ENCODE measurements at places on chromosomes 1 and 21.

DNA sequence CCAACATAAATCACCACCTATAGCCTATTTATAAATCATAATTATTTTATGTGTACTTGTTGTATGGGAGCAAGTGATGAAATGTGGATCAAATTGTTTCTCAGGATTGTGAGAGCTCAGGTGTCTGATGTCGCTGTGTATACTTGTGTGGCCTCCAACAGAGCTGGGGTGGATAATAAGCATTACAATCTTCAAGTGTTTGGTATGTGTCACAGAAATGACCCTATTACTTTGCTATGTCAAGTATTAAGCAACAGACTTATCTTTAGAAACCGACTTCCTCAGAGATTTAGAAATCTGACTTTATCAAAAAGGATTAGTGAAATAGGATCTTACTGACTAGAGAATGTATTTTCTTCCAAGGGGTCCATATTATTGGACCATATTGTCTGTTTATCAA lies 280.9 kb downstream of the TPR start:
- DNase-seq = no peak

DNA sequence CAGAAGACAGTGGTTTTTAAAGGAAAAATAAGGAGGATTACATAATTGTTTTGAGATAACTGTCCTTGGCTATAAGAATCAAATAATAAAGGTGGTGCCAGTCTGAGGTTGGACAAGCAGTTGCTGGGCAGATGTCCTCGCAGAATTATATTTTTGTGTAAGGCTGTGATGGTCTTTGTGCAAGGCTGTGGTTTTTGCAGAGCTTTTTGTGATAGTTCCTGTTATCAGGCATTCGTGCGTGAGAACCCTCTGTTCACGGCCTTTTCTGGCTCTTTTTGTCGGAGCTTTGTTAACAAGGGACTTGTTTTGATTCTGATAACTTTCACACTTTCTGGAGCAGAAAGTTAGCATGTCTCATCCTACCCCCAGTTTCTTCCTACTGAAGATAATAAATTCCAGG lies 33.4 kb downstream of the SH3BP5L start:
- no peak for DNase-seq

DNA sequence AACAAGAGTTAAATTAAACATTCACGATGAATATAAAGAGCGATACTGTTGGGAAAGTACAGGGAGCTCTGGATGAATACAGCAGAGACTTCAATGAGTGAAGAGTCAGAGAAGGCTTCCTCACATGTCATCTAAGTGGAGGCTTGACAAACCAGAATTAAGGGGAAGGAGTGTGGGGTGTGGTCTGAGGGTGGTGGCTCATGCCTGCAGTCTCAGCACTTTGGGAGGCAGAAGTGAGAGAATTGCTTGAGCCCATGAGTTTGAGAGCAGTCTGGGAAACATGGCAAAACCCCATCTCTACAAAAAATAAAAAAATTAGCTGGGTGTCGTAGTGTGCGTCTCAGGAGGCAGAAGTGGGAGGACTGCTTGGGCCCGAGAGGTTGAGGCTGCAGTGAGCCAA lies 8.7 kb downstream of the SDHB start:
- no peak for DNase-seq

- peak; percentile 34 for DNase-seq
These were observed at the start of gene ETNK2 for GRCh38 chr1:204151552-204152309. ETNK2 (minus strand) TSS chr1:204152044; CDS start chr1:204151852, 192 bp downstream.

GRCh38 chr1:155598842-155599331 lies 11.1 kb upstream of the MSTO1 start:
- DNase-seq = no peak

DNA sequence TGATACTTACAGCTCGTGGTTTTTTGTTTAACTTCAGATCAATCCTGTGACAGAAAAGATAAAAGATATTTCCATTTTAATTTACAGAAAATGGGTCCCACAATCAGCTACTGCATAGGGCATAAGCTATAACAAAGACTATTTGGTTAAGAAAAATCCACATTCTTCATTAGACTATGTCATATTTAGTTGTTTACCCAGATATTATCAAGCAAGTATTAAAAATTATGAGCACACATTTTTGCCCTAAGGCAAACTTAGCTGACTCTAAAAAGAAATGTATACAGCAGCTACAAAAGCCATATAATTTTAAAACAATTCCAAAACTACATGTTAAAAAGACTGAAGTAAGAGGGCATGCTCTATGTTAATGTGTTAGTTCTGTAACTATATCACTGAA lies 18.7 kb downstream of the MEAF6 start:
- no peak for DNase-seq

DNA sequence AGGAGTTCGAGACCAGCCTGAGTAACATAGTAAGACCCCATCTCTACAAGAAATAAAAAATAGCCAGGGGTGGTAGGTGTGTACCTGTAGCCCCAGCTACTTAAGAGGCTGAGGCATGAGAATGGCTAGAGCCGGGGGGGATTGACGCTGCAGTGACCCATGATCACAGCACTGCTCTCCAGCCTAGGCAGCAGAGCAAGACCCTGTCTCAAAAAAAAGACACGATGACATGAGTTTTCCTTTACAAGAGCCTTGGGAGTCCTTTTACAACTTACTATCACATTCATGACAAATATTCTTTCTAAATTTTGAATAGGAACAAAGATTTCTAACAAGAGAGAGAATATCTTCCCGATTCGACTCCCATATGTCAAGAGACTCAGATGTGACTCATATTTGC lies 3.3 kb upstream of the BRWD1 start:
- DNase-seq = no peak

- no peak for DNase-seq
These were observed 88.7 kb downstream of the CD247 start for GRCh38 chr1:167429612-167430011.

GRCh38 chr1:215568299-215568692 lies 1.2 kb downstream of the KCTD3 start:
- DNase-seq = no peak

- no peak for DNase-seq
These were observed 3.0 kb downstream of the CTSS start for GRCh38 chr1:150762552-150762951.

DNA sequence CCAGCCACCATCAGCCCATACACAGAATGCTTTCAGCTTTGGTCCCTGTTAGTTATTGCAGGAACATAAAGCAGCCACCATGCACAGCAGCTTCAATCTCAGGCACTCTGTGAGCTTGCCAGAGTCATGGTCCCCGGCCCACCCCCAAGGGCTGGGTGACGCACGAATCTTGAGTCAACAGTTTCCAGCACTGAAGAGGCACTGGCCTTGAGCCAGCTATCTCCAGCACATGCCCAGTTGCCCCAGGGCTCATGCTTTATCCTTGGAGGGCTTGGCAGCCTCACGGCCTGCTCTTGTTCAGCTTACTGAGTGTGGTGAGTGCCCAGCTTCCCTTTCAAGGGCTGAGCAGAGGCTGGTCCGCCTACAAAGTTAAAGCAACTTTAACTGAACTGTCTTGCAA lies 200.7 kb upstream of the RAB4A start:
- peak; percentile 45 for DNase-seq

- DNase-seq = no peak
These were observed 29.0 kb downstream of the HIVEP3 start for GRCh38 chr1:41889506-41890414.

DNA sequence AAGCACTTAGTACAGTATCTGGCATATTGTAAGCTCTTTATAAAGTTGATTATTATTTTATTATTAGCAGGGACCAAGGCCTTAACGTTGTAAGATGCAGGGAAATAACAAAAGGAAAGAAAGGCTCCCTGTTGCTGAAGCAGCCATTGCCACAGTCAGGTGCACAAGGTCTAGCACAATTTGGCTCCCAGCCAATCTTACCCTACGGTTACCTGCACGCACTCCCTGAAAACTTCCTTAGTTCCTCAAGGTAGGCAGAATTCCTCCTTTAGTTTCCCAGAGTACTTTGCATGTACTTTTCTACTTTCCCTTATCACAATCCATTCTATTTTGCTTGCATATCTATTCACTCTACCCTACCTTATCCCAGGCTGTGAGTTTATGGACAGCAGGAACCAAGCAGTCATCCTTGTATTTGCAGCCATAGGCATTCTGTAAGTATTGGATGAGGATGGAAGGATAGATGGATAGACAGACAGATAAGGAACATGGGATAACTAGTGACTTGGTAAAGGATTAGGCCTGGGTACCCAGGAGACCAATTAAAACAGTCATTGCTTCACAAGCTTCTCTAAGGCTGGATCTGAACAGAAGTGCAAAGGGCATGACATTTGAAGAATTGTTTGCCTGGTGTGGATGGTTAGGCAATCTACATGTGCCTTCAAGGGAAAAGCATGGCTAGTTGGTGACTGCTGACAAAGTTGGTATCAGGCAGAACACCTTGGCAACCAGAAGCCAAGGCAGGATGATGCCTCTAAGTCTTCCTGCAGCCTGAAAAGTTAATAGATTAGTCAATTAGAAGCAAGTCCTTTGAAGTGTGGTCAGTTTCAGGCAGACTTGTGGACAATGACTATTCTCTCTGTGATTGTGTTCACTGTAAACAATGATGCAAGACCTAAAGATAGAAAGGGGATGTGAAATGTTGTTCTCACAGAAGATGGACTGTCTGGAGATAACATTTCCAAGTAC lies 20.8 kb upstream of the JAK1 start:
- no peak for DNase-seq

- DNase-seq = no peak
These were observed 3.9 kb downstream of the TAS1R2 start for GRCh38 chr1:18855573-18855972.

DNA sequence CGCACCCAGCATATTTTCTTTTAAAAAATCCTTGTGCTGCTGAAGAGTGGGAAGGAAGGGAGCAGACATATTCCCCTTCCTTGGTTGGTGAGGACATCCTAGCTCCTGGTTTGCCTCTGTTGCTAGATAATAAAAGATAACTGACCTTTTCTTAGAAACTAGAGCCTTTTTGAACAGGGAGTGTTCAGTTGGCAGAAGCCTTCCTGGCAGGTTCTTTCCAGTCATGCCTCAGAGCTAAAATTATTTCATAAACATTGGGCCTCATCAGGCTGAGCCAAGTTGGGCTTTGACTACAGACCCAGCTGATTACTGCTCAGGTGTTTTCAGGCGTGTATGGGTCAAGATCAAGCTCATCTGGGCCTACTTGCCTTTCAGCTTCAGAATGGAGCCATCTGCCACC lies 22.7 kb upstream of the SH3BGRL3 start:
- no peak for DNase-seq

DNA sequence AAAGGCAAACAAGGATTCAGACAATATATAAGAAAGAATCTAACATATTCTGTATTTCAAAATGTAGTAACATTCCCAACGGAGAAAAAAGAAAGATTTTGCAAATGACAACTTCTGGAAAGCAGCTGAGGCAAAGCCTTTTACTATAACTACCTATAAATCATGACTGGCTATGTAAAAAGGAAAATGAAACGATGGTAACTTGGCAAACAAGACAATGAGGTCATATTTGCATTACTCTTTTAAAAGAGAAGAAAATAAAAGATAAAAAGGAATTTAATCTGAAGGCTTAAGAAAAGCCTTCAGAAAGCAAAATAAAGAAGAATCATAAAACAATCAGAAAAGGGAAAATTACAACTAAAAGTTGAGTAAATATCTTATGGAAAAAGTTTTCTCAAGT lies 25.1 kb upstream of the ASPM start:
- no peak for DNase-seq

DNA sequence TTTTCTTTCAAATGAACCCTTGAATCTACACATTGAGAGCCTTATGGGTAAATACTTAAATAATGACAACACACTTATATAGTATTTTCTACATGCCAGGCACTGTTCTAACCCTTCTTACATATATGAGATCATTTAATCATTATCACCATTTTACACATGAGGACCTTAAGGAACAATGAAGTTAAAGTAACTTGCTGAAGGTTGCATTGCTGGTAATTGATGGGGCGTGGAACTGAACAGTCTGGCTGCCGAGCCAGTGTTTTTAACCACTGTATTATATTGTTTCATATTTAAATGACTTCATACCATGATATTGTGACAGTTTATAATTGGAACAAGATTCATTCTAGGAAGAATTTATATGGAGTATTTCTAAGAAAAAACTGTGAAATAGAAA lies 111.9 kb upstream of the TENT5C start:
- DNase-seq = no peak

DNA sequence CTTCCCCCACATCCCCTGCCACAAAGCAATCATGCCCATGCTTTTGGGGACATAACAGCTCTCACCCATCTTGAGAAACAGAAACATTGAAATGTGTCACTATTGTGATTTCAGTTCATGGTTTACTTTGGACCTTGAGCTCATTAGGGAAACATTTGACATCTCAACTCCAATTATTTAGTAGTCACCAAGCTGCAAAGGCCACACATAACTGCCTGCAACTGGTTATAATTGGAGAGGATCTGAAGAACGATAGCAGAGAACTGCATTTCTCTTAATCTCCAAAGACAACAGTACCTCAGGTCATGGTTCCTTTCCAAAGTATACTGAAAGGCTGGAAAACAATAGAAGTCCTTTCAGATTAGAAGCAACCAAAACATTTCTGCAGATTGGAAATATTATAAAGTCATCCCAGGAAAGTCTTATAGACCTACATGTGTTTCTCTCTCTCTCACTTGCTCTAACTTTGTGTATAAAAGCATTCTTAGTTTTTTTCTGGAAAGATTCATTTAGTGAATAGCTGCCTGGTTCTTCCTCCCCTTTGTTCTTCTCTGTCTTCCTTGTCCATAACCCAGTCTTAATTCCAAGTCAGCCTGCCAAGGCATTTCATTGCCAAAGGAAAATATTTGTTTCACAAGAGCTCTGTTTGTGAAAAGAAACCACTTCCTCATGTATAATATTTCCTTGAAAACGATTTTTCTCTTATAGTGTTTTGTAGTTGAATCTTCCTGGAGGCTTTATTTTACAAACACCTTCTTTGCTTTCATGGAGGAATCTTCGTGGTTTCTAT lies 426.8 kb downstream of the ADGRL2 start:
- DNase-seq = no peak

DNA sequence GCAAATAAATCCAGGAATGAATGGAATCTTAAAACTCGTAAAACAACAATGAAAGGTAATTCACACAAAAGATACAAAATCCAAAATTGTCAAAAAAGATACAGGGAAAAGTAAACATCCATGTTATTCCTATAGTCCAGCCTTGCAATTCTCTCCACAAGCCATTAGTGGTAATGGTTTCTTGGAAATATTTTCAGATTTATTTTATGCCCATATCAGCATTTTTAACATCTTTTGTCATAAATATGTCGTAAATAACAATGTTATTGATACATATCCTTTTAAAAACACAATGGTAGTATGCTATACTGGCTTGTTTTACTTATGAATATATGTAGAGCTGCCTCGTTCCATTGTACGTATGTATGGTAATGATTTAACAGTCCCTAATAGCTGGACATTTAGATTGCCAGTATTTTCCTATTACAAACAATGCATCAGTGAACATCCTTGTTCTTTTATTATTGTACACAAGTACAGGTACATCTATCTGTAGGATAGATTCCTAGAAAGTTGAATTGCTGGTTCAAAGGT lies 30.6 kb downstream of the DNTTIP2 start:
- no peak for DNase-seq

DNA sequence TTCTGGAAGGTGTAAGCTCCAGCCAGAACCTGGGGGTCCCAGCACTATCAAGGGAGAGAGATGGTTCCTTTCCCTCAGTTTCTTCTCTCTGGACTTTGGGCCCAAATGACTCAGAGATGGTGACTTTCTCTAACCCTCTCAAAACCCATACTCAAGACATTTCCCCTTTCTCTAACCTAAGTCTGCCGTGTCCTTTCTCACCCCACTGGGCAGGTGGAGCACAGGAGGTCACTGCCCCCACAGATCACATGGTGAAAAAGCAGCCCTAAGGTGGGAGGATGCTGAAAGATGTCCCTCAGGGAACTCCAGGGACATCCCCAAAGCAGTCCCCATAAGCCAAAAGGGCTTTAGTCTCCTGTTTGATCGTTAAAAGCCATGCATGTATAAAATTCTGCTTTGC lies 173.7 kb downstream of the HIVEP3 start:
- no peak for DNase-seq

All from NCI-H187 (cell line).